ENCODE measurements at places on chromosomes 6 and 20. TPM values are rescaled to one million over a fixed set of nuclear protein-coding genes. Genes with fewer than 3 reads are reported as not detected.

Gene EYS
- polyA plus RNA-seq: not detected

Gene SOBP
- polyA plus RNA-seq: 27.2 TPM

Gene NFATC2
- polyA plus RNA-seq: 3.0 TPM

Gene BHLHE23
- not detected for polyA plus RNA-seq

Gene HLA-DQB2
- 0.87 TPM for polyA plus RNA-seq

Gene MCHR2
- polyA plus RNA-seq: 0.53 TPM

Gene CGAS
- 1.2 TPM for polyA plus RNA-seq

Gene MLN
- not detected for polyA plus RNA-seq

Gene VAPB
- 93.3 TPM for polyA plus RNA-seq

Gene MAN1A1
- 1.5 TPM for polyA plus RNA-seq

All from brain (organoid and tissue), 16 donors.